ENCODE measurements at places on chromosomes 6 and 20. TPM values are rescaled to one million over a fixed set of nuclear protein-coding genes. Genes with fewer than 3 reads are reported as not detected.

The CDH22 gene
- polyA plus RNA-seq: 1.2 TPM

The LBP gene
- 1.1 TPM for polyA plus RNA-seq

The MYLK2 gene
- polyA plus RNA-seq: 30.6 TPM

The ZSWIM1 gene
- polyA plus RNA-seq: 5.3 TPM

The ANKEF1 gene
- polyA plus RNA-seq: 1.3 TPM

DNA sequence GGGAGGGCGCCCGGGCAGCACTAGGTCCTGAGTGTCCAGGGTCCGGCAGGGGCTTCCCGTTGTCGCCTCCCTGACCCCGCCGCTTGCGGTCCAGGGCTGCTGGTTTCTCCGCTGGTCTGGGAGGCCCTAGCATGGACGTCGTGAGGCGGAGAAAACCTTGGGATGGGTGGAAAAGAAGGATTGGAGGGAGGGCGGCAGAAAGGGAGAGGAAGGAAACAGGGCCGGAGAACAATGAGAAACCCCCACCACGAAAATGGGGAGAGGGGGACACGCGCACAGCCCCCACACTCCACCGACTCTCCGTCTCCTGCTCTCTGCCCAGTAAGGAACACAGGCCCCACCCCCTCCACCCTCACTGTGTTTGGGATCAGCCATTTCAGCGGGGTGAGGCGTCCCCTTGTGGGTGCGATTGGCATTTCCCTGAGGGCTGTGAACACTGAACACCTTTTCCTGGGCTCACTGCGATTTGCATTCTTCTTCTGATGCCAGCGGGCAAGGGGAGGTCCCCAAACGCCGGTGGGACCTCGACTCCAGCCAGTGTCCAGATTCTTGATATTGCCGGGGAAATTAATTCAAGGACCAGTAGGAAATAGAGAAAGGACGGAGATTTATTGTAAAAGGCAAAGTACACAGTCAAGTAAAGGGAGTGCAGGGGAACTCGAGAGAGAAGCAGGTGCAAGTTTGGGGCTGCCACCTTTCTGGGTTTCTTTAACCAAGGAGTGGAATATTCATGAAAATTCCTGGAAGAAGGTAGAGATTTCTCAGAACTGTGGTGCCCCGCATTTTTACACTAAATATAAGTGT lies 3.3 kb upstream of the RAET1G start:
- peak; percentile 91 for DNase-seq

GRCh38 chr6:166029506-166029905 lies 138.1 kb downstream of the TBXT start:
- DNase-seq: no peak

DNA sequence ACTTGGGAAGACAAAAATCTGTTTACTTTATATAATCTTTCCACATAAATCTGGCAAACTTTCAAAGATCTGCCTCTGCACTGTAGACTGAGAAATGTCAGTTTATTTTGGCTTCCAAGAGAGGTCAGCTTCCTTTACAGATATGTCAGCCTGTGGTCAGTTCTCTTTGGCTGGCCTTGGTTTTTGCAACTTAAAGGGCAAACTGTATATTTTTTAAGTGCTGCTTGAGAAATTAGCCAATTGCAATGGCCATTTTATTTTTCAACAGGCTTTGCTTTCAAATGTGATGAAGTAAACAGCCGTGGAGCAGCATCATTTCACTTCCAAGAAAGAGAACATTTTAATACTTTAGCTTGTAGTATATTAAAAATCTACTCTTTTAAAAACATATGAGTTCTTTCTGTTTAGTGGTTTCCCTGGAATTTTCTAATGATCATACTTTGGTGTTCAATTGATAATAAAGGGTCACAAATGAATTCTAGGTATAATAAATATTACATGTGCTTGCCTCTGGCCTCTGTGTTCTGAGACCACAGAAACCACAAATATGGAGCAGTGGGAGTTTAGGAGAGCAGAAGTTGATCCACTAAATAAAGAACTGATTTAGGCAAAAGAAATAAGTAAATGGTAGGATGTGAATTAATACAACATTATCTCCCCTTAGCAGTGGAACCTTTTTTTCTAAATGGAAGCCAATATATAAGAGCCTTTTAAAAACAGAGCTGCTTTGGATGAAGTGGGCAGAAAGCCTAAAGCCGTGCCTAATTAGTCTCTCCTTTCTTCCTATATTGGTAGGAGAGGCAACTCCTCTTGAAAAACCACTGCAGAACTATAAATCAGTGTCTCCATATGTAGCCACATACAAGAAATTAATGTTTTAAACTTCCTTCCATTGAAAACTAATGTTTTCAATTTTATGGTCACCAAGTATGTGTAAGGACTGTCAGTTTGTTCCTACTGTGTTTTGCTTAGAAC lies 16.2 kb downstream of the ADGRB3 start:
- no peak for DNase-seq

DNA sequence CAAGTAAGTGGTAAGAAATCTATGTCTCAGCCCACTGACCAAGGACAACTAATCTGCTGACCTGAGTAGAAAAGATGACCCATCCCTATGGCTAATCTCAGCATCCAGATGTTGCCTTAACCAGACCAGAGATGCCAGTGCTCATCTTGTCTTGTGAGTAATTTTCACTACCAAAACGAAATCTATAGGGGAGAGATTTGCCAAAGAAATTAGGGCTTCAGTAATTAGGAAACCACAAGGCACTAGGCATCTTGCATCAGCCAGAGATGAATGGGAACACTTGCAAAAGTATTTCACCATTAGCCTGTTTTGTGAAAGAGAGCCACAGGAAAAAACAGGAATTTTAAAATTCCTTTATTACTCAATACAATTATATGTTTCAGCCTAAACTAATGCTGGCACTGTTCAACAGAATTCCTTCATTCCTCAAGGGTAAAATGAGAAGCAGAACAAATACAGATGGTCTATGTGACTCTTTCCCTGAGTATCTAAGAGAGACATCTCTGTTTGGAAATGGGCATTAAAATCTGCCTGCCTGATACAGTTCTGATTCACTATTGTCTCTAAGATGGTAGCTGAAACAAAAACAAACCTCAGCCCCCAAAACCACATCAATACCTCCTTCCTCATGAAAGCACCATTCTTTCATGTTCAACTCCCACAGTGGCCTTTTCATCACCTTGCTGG lies 87.8 kb downstream of the GMDS start:
- no peak for DNase-seq

- no peak for DNase-seq
These were observed 27.7 kb upstream of the VEGFA start for GRCh38 chr6:43742285-43742684.

DNA sequence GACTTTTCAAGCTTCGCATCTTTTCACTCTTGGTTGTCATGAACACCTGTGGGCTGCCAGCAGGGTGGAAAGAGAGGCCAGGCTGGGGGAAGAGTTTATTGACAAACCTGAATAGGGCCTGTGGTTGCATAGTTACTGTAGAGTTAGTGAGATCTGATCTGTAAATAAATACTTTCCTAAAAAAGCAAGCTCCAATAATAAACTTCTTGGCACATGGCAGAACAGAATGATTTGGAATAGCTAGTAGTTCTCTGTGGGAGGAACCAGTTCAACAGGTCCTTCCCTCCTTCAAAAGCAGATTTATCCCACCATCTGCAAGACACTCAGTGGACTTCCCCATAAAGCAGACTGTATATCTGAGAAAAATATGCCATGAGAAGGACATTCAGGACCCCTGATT lies 445.0 kb downstream of the HACE1 start:
- no peak for DNase-seq

GRCh38 chr6:10486215-10486614 lies 34.9 kb upstream of the GCNT2 start:
- no peak for DNase-seq

DNA sequence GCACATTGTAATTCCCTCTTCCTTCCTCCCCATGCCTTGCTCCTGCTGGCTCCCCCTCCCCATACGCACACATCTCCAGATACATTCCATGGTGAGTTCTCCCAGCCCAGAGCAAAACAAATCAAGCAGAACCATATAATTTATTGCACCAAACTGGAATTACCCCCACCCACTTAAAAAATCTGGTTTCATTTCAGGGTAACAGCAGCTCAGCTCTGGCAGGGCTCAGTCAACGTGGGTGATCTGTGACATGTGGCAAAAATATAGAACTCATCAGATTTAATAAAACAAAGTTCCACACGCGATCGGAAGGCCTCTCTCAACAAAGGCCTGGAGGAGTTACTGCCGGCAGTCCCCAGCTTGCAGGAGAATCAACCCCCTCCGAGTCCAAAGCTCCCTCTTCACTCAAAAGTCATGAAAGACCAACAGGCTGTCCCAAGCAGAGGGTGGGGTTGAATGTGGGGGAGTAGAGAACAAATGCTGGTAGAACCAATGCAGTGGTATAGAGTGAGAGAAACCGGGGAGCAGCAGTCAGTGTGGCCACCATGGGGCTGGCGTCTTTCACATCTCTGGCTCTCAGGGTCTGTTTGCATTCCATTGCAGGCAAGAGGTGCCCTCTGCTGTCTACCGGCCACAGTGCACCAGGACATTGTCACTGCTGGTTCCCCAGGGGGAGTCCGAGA lies 323.3 kb upstream of the NT5E start:
- DNase-seq: peak; percentile 18

DNA sequence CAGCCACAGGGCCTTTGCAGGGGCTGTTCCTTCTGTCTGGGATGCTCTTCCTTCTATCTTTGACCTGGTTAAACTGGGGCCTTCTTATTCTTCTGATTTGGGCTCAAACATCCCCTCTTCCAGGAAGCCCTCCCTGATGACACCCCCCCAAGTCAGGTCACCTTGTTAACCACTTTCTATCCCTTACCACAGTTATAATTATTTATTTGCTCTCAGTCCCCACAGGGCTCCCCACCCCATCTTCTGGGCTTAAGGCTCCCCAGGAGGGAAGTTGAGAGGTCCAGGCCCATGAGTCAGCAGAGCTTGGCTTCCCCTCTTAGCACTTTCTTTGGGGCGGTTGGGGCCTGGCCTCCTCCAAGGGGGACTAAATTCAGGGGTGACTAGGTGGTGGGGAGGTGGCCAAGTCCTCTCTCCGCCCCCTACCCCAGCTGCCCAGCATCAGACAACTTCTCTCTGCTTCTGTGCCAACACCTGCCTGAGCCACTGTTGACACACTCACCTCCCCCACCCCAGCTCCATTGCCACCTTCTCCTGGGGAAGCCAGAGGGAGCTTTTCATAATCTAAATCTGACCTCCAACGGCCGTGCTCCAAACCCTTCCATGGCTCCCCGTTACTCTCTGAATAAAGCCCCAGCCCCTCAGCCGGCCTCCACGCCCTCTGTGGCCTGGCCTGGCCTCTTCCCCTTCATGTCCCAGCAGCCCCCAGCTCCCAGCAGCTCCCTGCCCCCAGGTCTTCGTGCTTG lies 70.0 kb downstream of the CEBPB start:
- peak; percentile 46 for DNase-seq

- DNase-seq: no peak
These were observed 8.5 kb downstream of the TNFAIP3 start for GRCh38 chr6:137875606-137876005.

GRCh38 chr6:52672412-52673025 lies 1.6 kb downstream of the TMEM14A start:
- DNase-seq: no peak

DNA sequence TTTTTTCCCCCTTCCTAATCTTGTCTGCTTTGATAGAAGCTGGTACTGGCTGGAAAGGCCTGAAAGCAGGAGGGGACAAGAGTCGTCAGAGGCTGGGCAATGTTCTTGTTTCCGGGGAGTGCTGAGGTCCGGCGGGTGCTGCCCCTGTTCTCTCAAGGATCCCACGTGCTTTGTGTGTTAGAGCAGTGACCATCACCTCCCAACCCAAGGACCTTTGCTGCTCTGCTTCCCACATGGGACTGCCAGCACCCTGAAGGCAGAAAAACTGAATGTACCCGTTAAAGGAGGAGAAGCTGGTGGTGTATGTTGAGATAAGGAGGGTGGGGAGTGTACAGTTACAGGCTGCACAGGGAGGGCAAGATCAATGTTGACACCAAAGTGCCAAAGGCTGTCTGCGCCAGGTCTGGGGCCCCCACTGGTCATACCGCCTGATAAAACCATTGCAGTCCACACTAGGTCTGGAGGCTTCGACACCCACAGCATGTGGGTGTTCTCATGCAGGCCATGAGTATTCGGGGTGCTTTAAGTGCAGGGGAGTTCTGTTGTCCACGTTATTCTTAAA lies 15.0 kb downstream of the C20orf173 start:
- DNase-seq: no peak

DNA sequence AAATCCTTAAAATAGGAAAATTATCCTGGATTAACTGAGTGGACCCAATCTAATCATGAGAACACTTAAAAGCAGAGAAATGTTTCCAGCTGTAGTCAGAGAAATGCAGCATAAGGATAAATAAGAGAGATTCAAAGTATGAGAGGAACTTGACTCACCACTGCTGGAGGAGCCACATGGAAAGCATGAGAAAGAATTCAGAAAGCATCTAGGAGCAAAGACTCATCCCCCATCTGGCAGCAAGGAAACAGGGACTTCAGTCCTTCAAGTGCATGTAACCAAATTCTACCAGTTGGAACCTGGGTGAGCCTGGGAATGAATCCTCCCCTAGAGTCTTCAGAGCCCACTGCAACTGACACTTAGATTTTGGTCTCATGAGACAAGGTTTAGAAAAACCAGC lies 33.7 kb downstream of the RNF146 start:
- no peak for DNase-seq

DNA sequence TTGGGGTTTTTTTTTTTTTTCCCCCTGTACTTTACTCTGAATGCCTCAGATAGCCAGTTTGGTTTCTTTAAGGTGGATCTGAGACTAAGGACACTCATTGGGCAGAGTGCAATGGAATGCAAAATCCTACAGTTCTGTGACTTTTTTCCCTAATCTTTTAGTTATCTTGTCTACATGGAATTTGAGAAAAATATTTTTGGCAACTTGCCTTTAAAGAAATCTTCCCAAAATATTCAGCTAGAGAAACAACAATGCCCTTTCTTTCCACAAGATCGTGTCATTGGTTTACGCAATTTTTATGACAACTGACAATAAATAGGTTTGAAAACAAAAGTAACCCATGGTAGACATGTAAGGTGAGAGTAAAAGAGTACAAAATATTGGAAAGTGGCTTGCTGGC lies 171.7 kb upstream of the LAMP5 start:
- DNase-seq: no peak

DNA sequence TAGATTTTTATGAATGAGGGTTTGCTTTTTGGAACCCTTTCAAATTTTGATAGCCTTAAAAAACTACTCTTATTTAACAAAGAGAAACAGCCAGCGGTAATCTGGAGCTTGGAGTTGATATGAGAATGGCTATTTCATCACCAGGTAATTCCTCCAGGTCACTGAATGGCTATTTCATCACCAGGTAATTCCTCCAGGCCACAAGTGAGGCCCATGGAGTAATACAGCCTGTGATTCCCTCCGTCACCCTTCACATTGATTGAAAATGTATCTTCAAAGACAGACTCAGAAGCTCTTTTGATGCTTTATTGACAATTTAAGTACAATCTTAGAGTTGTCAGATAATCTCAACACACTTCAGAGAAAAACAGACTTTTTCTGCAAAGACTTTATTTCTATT lies 73.3 kb upstream of the AGPAT4 start:
- DNase-seq: no peak

- DNase-seq: no peak
These were observed 285.4 kb upstream of the FLRT3 start for GRCh38 chr20:14622796-14623195.

DNA sequence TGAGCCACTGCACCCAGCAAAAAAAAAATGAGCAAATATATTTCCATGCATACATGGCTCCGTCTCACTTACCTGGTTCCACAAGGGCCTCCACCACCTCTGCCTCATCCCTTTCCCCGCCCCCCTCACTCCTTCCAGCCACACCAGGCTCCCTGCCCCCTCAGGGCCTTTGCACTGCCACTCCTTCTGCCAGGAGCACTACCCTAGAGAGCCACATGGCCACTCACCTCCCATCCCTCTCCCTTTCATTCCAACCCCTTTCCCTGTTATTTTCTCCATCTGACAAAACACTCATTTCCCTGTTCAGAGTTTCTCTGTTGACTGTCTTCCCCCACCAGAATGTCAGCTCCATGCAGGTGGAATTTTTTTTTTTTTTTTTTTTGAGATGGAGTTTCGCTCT lies 12.8 kb downstream of the SNAI1 start:
- DNase-seq: no peak
